Amniotic stem cell (primary cell): ENCODE measurements at places on chromosomes 6 and 20.

DNA sequence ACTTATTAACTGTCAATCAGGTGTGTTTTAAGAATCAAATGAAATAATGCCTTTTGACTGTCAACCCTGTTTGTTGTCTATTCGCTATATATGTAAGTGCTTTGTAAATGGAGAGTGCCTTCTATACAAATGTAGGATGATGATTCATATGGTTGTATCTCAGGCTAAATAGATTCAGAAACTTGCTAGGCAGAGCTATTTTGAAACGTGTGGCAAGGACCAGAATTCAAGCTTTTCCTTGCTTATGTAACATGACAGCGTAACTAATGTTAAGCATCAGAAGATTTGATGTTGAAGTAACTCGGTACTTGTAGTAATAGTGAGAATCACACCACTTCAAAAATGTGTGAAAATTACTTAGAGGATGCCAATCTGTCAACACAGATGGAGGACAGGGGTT lies 3.4 kb downstream of the OGFRL1 start:
- no peak for DNase-seq

- peak; percentile 14 for DNase-seq
These were observed 165.2 kb downstream of the HAO1 start for GRCh38 chr20:7775072-7775471.

DNA sequence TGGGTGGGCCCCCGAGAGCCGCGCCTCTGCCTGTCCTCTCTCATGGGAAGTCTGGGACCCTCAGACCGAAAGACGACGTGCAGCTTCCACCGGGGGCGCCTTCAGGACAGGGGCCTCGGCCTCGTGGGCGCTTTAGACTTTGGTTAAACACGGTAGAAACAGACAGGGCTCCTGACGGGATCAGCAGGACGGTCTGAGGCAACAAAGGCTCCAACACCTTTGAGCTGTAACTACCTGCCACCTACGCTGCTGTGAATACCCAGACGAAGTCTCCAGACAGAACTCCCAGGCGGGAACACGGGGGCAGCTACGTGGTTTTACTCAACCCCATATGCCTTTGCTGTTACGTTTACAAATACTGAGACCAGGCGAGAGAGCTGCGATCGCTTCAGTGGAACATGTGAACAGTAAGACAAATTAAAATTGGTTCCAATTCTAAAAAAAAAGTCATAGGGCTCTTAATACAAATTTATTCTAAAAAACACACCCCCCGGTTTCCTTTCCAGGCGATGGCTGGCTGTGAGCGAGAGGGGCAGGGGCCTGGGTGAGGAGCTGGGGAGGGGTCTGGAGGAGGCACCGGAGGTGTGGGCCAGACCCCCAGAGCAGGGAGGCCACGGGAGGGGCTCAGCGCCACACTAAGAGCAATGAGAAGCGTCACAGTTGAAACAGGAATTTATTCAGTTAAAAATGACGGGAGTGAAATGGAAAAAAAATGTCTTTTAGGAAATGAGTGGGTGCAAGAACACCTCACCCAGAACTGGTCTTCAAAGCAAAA lies 453.2 kb downstream of the QKI start:
- no peak for DNase-seq

DNA sequence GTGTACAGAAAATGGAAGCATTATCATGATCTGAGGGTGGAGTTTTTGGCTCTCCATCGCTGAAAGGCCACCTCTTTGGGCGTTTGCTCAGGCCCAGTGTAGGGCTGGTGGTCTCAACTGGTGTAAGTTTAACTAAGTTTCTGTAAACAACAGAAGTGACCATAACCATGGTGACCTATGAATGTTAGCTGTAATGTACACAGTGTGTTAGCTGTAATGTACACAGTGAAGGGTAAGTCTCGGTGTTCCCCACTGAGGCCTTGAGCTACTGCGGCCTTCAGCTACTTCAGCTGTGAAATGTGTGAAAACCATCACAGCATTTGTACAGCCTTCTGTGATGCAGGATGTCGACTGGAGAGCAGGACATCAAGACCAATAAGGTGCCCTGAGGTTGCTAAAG lies 185.2 kb downstream of the MYLK4 start:
- DNase-seq = no peak
